ENCODE measurements at places on chromosomes 2 and 18.
A peak's percentile ranks its signal among the peaks of the same experiment; 100 is the strongest.

DNA sequence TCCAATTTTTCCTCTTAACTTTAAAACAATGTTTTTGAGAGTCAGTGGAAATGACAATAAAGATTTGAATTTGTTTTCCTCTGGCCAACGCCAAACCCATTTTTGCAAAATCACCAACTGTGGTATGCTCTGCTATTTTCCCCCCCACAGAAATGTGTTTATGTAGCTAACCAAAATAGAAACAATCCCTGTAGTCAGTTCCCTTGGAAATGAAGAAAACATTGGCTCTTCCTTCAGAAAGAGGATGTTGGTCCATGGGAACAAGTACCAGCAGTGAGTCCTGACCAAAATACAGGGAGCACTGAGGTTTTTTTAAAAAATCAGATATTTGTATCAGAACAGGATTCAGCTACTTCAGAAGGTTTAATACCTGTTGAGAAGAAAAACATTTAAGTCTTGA lies 65.3 kb downstream of the SLC40A1 start:
- no peak for DNase-seq

- peak; percentile 87 for DNase-seq
Measured at GRCh38 chr2:118774458-118775133, 72.9 kb downstream of the EN1 start.

DNA sequence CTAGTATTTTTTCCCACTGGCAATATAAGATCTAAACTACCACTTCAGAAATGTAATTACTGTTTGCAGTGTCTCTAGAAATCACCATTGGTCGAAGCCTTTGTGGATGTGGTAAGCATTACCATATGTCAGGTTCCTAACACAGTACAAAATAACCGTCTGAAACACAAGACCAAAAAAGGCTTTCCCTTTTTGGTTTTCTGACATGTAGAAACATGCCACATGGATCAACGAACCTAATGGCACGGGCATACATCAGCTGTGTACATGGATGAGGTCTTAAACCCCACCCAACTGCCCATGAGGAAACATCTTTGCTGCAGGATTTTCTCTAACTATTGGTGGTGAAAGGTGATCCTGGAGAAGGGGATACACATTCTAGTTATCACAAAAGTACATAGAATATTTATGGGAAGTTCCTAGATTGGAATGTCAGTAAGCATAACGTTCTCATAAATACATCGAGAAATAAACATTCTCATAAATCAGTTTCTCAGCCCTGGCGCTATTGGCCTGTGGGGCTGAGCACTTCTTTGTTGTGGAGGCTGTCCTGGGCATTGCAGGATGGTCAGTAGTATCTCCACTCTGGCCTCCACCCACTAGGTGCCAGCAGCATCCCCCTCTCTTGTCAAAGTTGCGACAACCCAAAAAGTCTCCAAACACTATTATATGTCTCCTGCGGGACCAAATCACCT lies 9.0 kb downstream of the VIT start:
- no peak for DNase-seq

DNA sequence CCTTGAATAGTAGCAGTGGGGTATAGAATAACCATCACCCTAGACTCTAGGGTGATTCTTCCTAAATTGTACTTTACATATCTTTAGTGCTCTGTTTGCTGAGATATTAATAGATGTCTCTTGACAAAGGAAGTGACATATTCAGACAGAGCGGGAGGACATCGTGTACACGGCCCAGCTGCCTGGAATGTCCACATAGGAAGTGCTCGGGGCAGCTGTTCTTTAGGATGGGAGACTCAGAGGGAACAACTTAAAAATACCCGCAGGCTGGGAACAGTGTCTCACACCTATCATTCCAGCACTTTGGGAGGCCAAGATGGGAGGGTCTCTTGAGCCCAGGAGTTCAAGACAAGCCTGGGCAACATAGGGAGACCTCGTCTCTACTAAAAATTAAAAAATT lies 206.1 kb downstream of the FAM210A start:
- no peak for DNase-seq

- no peak for DNase-seq
Measured at GRCh38 chr2:6824962-6825361, 40.7 kb downstream of the CMPK2 start.

GRCh38 chr2:174588463-174588862 lies 9.1 kb downstream of the WIPF1 start:
- no peak for DNase-seq

- DNase-seq = no peak
Measured at GRCh38 chr2:120812866-120813265, 77.2 kb downstream of the GLI2 start.

GRCh38 chr2:157459486-157459885 lies 15.6 kb upstream of the CYTIP start:
- DNase-seq = no peak

DNA sequence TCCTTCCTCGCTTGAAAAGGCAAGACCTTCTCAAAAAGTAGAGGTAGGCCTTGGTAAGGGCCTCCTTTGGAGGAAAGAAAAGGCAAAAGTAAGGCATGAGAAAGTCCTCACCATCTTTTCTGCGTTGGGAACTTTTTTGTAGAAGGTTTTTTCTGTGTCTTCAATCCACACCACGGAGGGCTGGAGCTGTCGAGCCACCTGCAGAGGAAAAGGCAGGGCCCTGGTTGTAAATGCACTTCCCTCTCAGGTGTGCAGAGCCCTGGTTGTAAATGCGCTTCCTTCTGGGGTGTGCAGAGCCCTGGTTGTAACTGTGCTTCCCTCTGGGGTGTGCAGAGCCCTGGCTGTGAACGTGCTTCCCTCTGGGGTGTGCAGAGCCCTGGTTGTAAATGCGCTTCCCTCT lies 80.2 kb upstream of the ASB18 start:
- DNase-seq = no peak

DNA sequence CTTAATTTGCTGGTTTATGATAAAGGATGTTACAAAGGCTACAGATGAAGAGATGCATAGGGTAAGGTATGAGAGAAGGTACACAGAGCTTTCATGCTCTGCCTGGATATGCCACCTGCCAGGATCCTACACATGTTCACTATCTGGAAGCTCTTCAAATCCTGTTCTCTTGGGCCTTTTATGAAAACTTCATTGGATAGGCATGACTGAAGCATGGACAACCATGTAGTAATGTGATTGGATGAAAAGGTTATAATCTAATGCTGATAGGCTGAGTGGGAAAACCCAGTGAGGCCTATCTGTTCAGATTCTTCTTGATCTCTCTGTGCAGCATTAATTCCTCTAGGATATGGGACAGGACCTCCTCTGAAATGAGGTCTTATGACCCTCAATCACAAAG lies 26.8 kb downstream of the HNMT start:
- DNase-seq = no peak

DNA sequence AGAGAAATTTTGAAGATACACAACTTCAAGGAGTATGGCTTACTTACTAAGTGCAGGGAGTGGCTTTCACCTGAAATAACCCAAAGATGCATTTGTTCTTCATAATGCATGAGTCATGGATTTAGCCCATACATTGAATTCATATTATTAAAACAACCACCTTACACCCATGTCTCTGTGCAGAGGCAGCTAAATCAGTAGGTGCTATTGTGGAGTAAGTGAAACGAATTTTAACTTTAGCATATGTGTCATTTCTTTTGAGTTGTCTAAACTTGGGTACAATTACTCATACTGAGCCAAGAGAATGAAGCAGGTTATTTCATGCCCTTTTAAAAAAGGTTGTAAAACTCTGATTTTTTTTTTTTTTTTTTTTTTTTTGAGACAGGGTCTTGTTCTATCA lies 11.0 kb upstream of the ANKRD29 start:
- no peak for DNase-seq

- DNase-seq = no peak
Measured at GRCh38 chr2:160279813-160280465, 79.9 kb upstream of the ITGB6 start.

- DNase-seq = no peak
Measured at GRCh38 chr2:102915128-102915527, 153.3 kb downstream of the TMEM182 start.

GRCh38 chr2:222796413-222797103 lies 64.3 kb upstream of the ACSL3 start:
- no peak for DNase-seq

DNA sequence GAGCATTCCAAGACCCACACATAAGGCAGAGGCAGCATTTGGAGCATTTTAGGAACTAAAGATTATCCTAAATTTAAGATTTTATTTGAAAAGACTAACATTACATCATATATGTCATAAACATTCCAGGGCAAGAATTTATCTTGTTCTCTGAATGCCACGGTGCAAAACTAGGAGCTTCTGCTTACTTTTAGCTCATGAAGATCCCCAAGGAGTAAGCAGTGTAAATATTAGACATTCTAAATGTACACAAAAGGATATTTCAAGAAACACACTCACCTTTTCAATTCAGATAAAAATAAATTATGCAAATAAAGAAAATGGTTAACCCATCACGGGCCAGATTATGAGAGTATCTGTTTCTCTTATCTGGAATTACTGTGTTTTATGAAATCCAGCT lies 101.7 kb upstream of the ETAA1 start:
- DNase-seq = no peak

- no peak for DNase-seq
Measured at GRCh38 chr2:7857904-7858303, 824.0 kb upstream of the ID2 start.

- no peak for DNase-seq
Measured at GRCh38 chr18:35334821-35335220, 9.4 kb downstream of the ZNF24 start.

GRCh38 chr18:76351961-76352581 lies 143.0 kb downstream of the ZNF516 start:
- no peak for DNase-seq

GRCh38 chr2:95023222-95023597 lies 2.3 kb upstream of the MAL start:
- no peak for DNase-seq
